Neuronal stem cell (in vitro differentiated cells): ENCODE measurements at places on chromosomes 7 and 10.

- no peak for DNase-seq
Measured at GRCh38 chr10:71082960-71083715, 129.2 kb upstream of the UNC5B start.

GRCh38 chr10:49207113-49207512, 18.9 kb upstream of the TMEM273 start:
- no peak for DNase-seq

- DNase-seq: no peak
Measured at GRCh38 chr7:44172352-44172751, 16.9 kb downstream of the GCK start.

DNA sequence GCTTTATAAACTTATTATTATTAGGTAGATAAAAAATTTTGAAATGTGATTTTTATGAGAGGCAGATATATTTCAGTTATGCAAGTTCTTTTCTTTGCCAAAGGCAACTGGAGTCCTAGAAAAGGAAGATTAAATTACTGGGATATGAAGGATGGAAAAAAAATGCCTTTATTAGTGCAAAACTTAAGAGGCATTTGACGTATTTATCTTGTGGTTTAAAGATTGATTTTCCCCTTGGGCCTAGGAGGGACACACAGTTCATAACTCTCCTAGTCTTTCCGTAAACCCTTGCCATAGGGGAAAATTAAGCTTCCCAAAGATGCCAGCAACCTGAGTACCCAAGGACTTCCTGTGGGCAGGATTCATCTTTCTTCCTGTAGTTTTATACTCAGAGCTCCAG, 3.1 kb upstream of the STEAP4 start:
- no peak for DNase-seq

DNA sequence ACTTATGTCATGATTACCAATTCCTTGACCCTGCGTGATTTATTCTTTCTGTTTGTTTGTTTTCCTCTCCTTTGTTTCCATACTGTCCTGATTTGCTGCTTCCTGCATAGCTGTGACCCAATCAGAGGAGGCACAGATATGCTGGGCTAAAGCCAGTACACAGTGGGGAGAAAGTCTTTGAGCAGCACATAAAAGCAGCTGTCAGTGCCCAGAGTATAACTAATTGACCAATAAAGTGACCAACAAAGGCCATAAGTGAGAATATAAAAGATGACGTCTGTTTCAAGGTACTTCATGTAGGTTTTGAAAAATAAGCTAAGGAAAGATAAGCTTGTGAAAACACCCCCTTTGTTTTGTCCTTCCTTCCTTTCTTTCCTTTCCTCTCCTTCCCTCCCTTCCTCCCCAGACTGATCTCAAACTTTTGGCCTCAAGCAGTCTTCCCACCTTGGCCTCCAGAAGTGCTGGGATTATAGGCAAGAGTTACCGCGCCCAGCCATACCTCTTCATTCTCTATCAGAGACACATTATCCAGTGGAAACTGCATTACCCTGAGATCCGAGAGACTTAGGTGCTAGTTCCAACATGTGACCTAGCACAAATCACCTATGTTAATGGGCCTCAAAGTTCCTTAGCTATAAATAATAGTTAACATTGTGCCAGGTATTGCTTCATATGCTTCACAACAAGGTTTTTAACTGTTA, 17.0 kb downstream of the BCAP29 start:
- DNase-seq: no peak

- DNase-seq: no peak
Measured at GRCh38 chr7:80641548-80641947, 3.1 kb downstream of the CD36 start.

DNA sequence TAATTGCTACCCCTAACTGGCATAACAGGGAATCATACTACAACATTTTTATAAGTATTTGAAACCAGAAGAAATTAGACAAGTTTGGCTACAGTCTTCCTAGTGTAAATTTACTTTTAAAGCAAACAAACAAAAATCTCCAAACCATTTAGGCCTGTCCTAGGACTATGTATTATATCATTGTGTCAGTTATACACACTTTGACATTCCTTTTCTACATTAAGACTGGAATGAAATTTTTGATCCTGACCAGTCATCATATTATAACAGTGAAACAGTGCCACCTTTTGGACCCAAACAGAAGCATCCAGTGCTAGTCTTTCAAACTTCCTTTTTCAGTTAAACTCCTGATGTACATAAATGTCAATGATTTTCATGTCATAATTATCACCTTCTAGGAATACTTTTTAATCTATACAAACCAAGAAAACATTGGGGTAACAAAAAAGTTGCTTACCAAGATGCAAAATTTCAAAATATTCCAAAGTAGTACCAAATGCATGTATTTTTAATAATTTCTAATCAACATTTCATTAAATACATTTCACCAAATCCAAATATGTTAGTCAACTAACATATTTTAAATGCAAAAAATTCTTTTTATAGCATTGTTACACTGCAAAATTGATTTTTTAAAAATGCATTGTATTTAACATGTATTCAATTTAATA, 75.7 kb downstream of the IMMP2L start:
- peak; percentile 30 for DNase-seq

GRCh38 chr7:20206104-20206896, 10.9 kb downstream of the MACC1 start:
- no peak for DNase-seq

DNA sequence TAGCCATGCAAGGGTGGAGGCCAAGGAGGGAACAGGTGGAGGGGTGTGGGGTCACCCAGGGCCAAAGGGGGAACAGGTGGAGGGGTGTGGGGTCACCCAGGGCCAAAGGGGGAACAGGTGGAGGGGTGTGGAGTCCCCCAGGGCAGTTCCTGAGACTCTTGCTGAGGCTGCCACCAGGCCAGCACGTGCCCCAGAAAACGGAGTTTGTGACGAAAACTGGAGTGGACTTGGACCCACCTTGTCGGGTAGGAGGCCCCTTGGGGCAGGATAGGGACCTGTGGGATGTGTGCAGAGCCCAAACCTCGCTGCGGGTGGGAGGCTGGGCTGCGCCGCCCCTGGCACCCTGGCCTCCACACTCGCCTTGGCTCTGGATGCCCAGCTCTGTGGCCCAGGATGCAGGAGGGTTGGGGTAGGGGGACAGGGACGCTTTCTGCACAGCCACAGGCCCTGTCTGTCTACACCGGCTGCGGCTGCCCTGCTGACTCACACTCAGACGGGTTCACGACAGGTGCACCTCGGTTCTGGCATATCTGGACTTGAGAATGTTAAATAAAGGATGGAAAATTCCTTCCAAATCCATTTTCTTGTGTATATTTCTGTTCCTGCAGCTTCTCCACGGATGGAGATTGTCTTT, 562 bp upstream of the ADGRA1 start:
- DNase-seq: no peak

DNA sequence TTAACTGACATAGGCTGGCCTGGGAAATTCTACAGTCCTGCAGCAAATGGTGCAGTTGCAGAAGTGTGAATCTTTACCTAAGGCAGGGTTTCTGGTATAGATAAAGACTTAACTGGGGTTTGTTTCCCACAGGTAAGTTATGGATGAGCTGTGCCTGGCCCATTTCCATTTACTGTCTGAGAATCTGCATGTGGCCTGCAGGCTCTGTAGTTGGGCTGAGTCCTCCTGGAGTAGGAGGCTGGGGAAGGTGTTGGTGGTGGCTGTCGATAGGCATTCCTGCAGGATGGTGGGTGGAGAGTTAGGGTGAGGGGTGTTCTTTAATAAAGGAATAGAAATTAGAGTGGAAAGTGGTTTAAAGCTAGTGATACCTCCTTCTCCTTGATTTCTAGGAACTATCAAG, 193.5 kb downstream of the AUTS2 start:
- DNase-seq: no peak

DNA sequence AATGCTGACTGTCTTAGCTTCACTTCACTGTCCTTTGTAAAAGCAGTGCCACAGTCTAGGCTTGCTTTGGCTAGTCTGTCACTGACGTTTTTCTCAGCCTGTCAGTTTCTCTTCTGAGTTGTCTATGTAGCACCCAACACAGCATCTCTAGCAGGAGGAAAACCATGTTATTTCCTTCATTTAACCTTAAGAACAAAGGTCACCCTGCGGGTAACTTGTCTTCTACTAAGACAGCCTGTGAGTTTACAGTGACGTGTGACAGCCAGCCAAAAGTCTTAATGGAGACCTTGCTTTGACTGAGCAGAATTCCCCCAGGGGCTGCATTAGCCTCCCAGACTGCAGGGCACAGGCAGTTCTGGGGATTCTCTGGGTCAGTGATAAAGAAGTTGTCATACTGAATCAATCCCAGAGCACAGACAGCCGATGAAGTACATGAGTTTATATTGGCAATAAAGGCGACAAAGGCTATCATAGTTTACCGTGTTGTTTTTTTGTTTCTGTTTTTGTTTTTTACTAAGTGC, 296.0 kb upstream of the KIAA1217 start:
- no peak for DNase-seq

DNA sequence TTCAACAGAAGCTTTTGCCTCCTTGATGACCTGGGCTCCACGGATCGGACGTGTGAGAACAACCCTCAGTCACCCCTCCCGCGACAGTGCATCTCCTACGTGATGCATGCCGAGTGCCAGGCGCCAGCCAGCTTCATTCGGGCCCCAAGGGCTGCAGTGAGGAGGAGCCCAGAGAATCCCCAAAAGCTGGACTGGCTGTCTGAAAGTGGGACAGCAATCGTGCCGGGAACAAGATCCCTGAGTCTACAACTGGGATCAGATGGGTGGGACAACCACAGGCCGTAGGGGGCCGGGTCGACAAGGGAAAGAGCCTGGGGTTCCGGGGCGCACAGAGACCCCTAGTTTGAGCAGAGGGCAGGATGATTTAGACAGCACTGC, 27.2 kb downstream of the EBF3 start:
- DNase-seq: no peak
